Natural killer cell (primary cell): ENCODE measurements at places on chromosomes 1 and 21.

DNA sequence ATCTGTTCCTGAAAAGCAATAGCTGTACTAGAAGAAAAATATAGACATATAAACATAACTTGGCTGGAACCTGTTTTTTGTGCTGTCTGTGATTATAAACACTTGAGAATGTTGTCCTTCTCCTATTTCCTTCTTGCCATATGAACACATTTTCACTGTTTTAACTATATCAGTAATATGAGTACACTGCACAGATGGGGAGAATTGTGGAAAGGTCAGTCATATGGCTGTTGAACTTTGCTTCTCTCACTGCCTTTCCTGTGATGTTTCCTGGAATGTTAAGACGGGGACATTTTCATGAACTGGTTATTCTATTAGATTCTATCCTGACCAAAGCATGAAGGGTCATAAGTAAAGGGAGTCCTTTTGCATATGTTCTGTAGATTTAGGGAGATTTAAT, 24.9 kb downstream of the HMCN1 start:
- no peak for DNase-seq

GRCh38 chr1:109249654-109250401, 489 bp downstream of the CELSR2 start:
- DNase-seq: no peak

DNA sequence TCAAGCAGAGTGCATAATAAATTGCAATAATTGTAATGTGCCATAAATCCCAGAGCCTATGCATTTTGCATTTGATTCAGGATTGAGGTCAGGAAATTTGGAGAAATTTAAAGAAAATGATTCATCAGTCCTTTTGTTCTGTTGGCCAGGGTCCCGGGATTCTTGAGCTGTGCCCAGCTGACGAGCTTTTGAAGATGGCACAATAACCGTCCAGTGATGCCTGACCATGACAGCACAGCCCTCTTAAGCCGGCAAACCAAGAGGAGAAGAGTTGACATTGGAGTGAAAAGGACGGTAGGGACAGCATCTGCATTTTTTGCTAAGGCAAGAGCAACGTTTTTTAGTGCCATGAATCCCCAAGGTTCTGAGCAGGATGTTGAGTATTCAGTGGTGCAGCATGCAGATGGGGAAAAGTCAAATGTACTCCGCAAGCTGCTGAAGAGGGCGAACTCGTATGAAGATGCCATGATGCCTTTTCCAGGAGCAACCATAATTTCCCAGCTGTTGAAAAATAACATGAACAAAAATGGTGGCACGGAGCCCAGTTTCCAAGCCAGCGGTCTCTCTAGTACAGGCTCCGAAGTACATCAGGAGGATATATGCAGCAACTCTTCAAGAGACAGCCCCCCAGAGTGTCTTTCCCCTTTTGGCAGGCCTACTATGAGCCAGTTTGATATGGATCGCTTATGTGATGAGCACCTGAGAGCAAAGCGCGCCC, 8.7 kb downstream of the PROX1 start:
- no peak for DNase-seq

- DNase-seq: no peak
These were observed 15.6 kb downstream of the PLPPR5 start for GRCh38 chr1:98988904-98989555.
